ENCODE measurements at places on chromosomes 4 and X.

GRCh38 chr4:141081921-141082395, 51.3 kb downstream of the RNF150 start:
- no peak for DNase-seq

GRCh38 chr4:99404595-99405287, 30.4 kb downstream of the ADH7 start:
- peak; percentile 11 for DNase-seq

DNA sequence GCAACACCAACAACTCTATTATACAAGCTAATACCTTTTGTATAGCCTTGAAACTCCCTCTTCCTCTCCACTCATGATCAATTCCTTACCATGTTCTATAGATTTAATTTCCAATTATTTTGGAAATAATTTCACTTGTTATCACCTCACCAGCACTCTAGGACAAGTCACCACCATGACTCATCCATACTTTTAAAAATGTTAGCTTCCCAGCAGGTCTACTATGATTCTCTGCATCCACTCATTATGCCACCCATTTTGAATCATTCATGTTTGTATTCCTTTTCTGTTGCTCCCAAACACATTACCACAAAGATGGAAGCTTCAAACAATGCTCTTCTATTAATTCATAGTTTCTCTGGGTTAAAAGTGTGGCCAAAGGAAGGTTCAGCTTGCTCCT, 469.6 kb downstream of the PDGFC start:
- no peak for DNase-seq

GRCh38 chrX:101813200-101813599, 118.6 kb downstream of the ZMAT1 start:
- no peak for DNase-seq

GRCh38 chr4:47000406-47000805, 7.0 kb upstream of the GABRA4 start:
- DNase-seq, result no peak

GRCh38 chr4:180434131-180434895, 1808.9 kb upstream of the TENM3 start:
- DNase-seq, result no peak

GRCh38 chrX:105608745-105609144, 213.6 kb upstream of the NRK start:
- no peak for DNase-seq
